Hepatocyte (in vitro differentiated cells): ENCODE measurements at places on chromosomes 1 and 21. TPM values are rescaled to one million over a fixed set of nuclear protein-coding genes. Genes with fewer than 3 reads are reported as not detected.

SYT6 gene
- 1.3 and 2.6 TPM in 2 replicates for polyA plus RNA-seq

C8B gene
- polyA plus RNA-seq: 7.4 and 29.0 TPM in 2 replicates

KDF1 gene
- polyA plus RNA-seq: 17.2 and 21.9 TPM in 2 replicates

SERTAD4 gene
- polyA plus RNA-seq: 2.8 and 4.7 TPM in 2 replicates

DEPDC1 gene
- polyA plus RNA-seq: 2.1 and 2.9 TPM in 2 replicates

UTS2 gene
- polyA plus RNA-seq: 0.29 TPM in 1 of 2 replicates, not detected in the other

DNA sequence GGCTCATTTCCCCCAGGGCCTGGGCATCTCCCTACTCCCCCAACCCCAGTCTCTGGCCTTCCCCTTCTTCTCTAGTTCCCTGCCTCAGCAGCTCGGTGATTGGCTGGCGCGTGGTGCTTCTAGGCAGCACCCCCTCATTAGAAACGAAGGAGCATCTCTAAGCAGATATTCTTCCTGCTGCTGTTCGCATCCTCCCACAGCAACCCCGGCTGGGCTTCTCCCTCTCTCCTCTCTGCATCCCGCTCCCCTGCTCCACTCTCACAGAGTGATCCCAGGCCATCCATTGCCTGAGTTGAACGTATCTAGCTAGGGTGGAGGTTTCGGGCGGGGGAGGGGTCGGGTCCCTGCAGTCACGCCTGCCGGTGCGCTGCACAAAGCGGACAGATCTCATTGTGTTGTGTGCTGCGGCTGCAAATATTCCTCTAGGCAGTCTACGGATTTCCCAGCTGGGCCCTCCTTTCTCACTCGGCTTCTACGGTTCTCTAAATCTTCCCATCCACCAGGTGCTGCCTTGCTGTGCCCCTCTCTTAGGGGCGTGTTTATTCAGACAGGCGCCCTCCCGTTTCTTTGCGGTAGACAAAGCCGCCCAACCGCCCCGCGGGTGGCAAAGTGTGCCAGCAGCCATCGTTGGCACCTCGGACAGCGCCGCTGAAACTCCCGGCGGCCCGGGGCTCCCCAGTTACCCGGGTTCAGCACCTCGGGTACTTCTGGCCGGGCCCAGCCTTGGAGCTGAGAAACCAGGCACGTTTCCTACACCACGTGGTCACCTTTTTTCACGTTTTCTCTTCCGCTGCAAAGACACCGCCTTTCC lies 2.2 kb downstream of the CACNA1E start:
- DNase-seq: peak; percentile 67

- peak; percentile 40 for DNase-seq
These were observed 12.4 kb upstream of the PAPPA2 start for GRCh38 chr1:176450526-176450925.

- no peak for DNase-seq
These were observed 31.0 kb downstream of the NCAM2 start for GRCh38 chr21:21029164-21029563.

- peak; percentile 17 for DNase-seq
These were observed 101.0 kb downstream of the AJAP1 start for GRCh38 chr1:4755301-4755845.

- no peak for DNase-seq
These were observed 142.0 kb downstream of the MAST2 start for GRCh38 chr1:45945426-45945825.
